Stimulated activated CD4-positive, alpha-beta T cell treated with anti-CD3 and anti-CD28 coated beads, Interleukin-2, amount 100 ng/mL, for 48 hours (primary cell): ENCODE measurements at places on chromosomes 7 and 10.

- no peak for DNase-seq
Measured at GRCh38 chr7:41886262-41886900, 183.5 kb upstream of the INHBA start.

GRCh38 chr10:95221124-95221523, 27.1 kb downstream of the ACSM6 start:
- no peak for DNase-seq

DNA sequence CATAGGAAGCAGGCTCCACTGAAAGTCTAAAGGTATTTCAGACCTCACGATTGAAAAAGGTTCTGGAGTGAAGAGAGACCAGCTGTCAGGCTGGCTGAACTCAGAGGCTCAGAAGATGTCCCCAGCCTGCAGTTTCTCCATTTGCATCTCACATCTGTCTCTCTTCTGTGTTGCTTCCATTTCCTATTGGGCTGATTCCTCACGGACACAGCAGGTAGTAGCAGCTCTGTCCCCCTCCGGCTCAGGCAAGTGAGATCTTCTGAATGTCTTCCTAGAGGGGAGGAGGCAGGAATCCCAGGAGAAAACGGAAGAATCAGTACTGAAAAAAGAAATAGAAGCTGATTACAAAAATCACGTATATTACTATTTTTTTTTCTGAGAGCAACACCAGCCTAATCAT, 274.1 kb upstream of the COBL start:
- DNase-seq, result no peak

- DNase-seq, result no peak
Measured at GRCh38 chr7:157972914-157973313, 614.7 kb downstream of the PTPRN2 start.

DNA sequence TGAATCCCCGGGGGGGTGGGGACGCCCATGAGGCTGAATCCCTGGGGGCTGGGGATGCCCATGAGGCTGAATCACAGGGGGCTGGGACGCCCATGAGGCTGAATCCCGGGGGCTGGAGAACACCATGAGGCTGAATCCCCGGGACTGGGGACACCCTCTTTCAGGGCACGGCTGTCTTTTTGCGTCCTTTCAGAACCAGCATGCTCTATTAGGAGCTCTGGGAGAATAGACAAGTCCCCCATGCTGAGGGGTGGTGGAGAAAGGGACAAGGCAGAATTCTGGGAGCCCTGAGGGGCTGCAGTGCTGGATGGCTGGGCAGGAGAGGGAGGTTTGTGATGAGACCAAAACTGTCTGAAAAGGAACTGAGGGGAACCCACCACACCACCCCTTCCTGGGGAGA, 257.3 kb upstream of the TCERG1L start:
- DNase-seq, result no peak

DNA sequence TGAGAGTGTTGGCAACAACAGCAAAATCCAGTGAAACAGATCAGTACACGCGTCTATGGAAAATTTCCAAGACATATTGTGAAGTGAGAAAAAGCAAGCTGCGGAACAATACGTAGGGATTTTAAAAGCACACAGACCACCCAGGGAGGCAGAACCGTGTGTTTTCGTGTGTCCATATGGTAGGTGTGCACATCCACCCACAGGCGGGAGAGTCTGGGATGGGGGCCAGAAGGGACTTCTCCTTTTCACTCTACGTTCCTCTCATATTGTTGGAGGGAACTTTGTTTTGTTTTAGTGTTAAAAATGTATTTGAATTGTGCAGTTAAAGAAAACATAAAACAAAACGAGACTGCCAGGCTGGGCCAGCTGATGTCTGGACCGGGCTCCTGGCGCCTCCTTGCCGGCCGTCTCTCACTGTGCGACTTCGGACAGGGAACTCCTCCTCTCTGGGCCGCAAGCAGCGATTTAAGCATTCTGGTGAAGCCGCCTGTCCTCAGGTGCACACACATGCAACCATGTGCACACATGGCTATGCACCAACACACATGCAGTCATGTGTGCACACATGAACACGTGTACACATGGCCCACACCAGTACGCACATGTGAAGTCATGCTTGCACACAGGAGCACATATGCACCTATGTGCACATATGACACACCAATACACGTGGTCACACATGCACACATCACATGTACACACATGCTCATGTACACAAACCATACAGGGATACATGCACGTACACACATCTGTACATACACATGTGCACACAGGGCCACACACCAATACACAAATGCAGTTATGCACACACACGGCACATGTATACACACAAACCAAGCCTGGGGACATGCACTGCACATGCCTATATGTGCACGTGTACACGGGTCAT, 141.1 kb downstream of the ELFN1 start:
- DNase-seq, result no peak

DNA sequence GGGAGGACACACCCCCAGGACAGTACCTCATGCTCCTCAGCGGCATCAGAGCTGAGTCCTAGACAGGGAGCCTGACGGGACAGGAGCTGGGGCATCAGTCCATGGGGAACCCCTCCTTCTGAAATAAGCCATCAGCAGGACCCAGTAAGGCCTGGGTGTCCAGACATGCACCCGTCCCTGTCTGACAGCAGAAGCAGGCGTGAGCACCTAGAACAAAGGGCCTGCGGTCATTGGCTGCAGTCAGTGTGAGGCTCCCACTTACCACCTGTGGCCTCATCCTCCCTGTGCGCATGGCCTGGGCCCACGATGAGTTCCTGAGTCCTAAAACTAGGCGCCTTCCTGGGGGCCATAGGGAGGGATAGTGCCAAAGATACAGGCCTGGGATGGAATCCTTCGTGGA, 484.7 kb downstream of the PTPRN2 start:
- DNase-seq, result no peak

- no peak for DNase-seq
Measured at GRCh38 chr7:133124974-133125373, 43.1 kb upstream of the CHCHD3 start.

DNA sequence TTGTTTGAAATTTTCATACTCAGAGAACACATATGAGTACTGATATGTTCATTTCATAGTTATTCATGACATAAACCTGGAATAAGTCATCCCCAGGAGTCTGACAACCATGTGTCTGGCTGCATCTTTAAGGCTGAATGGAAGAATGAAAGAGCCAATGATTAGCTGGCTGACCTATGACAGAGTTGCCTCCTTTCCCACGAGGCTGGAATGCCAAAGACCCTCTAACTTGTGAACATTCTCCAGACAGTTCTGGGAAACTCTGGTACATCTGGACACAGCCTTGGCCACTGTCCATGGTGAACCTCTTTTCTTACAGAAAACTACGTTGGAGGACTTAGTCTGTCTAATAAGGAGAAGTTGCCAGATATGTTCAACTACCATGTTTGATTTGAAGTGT, 380.8 kb upstream of the MKI67 start:
- no peak for DNase-seq

- no peak for DNase-seq
Measured at GRCh38 chr10:1504940-1505339, 232.4 kb downstream of the ADARB2 start.

DNA sequence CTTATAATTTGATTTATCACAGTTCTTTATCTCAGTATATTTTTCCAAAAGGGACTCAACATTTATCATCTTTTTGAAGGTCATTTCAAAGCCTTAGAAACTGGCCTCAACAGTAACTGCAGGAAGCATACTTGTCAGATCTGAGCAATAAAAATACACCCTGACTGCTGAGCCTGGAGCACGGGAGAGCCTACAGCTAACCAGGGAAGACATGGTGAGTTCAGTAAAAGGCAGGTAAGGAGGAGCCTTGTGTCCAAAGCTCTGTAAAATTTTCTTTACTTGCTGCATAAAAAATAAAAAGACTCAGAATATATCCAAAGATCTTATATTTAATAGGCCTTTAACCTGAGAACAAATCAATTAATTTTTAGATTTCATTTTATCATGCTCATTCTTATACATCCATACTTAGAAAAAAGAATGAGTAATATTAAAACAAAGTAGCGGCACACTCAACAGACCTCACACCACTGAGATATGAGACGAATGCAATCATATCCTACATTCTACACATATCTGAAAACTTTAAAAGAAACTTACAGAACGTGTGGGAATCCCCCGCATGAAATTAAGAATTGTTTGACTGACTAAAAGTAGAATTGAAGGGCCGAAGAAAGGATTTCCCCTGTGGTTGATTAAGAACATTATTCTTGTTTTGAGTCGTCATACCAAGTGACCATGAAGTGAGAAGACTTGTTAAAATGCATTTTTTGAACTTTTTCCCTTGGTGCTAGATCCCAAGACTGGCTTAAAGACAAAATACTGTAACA, 296.4 kb upstream of the MKLN1 start:
- no peak for DNase-seq

GRCh38 chr7:139721417-139721816, 56.4 kb downstream of the HIPK2 start:
- DNase-seq, result no peak

GRCh38 chr7:38438970-38439369, 165.5 kb upstream of the TARP start:
- no peak for DNase-seq

- no peak for DNase-seq
Measured at GRCh38 chr7:7131273-7131672, 51.1 kb upstream of the C1GALT1 start.

DNA sequence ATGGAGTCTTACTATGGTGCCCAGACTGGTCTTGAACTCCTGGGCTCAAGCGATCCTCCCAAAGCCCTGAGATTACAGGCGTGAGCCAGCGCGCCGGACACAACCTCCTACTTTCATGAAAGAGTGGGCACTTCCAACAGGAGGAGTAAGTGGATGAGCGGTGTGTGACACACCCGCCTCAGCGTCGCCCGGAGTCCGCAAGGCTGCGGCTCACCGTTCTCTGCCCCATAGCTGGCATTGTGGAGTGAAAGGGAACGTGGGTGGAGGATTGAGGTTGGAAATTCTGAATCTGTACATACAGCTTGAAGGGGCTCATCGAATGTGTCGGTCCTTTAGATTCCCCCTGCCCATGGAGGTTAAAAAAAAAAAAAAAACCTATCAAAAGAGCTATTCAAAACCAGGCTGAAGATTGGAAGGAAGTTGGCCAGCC, 524 bp upstream of the PRXL2A start:
- DNase-seq, result peak; percentile 53

DNA sequence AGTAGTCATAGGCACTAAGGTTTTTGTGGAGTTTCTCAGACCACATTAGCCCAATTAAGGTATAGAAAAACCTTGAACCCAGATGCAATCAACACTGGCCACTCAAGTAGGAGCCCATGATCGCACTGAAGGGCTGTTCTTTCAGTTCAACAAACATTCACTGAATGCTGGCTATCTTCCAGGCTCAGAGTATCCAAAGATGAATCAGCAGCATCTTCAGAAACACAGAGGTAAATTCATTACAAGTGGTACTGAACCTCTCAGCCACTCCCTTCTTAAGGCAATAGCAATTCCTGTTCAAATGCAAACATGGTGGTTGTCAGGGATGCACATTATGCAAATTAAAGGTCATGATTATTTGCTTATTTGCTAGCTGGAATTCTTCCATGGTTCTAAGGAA, 17.1 kb downstream of the KCNK18 start:
- no peak for DNase-seq

GRCh38 chr10:76491216-76491615, 1059.8 kb downstream of the LRMDA start:
- DNase-seq, result no peak

- DNase-seq, result no peak
Measured at GRCh38 chr7:116228241-116228640, 17.9 kb downstream of the TES start.

DNA sequence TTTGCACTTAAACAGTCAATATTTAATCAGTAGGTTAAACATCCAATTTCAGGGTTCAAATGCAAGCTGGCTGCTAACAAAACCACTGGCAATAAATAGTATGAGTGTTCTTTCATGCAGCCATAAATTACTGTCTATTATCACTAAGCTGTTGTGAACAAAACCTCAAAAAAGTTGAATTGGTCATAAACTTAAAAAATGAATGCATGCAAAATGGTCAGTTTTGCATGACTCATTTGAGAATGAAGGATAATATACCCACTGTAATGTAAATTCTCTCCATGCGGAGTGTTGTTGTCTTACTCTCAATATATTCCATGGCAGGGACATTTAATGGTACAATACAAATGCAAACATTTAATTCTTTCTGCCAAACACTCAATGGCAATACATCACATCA, 226.4 kb downstream of the MAGI2 start:
- DNase-seq, result no peak

- no peak for DNase-seq
Measured at GRCh38 chr10:75048669-75049098, 62.8 kb upstream of the SAMD8 start.

DNA sequence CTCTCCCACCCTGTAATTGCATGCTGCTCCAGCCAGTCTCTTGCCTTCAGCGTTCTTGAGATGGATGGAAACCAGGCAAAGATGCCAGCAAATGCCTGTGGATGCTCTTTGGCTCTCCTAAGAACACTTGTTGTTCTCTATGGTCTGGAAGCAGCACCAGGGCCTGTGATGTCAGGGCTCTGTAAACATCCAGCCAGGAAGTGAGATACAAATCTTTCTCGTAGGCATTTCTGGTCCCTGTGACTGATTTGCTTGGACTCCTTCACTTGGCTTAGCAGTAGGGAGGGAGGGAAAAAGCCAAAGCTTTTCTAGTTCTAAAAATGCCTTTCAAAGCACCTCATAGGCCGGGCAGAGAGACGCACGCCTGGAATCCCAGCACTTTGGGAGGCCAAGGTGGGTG, 201.3 kb downstream of the REEP3 start:
- no peak for DNase-seq

DNA sequence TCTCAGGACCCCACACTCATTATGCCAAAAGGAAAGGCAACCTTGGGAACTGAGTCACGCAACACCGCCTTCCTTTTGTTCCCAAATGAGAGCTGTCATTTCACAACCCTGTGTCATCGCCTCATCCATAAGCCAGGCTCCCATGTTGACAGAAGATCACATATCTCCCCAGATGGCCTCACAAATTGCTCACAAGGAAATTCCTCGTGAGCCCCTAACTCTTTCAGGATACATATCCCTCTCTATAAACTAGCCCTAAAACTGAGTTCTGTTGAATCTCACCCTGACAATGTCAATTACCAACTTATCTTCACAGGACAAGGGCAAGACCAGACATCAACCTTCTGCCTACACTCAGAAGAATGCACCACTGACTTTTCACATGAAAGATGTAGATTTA, 22.6 kb downstream of the CCDC3 start:
- DNase-seq, result no peak
